ENCODE measurements at places on chromosomes 1 and 21. TPM values are rescaled to one million over a fixed set of nuclear protein-coding genes. Genes with fewer than 3 reads are reported as not detected.
A peak's percentile ranks its signal among the peaks of the same experiment; 100 is the strongest.

DNA sequence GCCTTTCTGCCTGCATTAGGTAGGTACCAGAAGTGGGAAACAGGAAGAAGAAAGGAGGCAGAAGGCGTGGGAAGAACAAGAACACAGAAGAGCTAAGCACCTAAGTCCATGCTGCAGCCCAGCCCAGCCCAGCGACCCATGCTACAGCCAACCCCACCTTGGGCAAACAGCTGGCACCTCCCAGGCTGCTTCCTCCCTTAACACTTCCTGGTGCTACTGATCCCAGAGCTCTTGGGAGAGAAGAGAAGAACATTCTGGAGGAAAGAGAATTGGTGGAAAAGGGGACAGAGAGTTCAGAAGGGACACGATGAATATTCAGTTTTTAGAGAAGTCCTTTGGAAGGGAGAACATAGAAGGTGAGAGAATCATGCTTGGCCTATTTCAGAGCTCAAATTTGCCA is 28.5 kb downstream of the PLEKHA6 start:
- no peak for DNase-seq

DNA sequence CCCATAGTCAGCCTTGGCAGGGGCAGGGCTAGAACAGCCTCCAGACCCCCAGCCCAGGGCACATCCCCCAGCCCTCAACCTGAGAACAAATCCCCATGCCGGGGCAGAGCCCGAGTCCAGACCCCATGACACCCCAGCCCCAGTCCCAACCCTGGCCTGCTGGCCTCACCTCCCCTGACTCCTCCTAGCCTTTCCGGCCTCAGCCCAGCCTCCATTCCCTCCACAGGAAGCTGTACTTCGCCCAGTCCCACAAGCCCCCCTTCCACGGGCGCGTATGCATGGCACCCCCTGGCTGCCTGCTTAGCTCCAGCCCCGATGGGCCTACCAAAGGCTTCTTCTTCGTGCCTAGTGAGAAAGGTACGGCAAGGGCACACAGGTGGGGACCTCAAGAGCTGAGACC is 50.4 kb downstream of the DISP3 start:
- DNase-seq: no peak

DNA sequence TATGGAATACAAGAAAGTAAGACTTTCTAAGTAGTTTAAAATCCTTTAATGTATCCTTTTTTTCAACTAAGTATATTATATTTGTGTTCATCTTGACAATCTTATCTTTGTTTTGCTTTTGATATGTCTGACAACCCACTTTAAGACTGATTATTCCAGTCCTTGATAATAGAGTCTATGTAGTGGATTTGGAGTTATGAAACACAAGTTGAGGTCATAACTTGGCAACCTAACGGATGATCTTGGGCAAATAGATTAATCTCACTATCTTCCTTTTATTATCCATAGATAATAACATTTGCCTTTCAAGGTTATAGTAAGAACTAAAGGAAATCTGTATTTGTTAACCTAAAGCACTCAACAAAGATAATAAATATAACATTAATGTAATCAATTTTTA is 4.8 kb upstream of the GBP2 start:
- no peak for DNase-seq

- no peak for DNase-seq
Measured at GRCh38 chr1:25647863-25648262, 31.3 kb downstream of the MAN1C1 start.

DNA sequence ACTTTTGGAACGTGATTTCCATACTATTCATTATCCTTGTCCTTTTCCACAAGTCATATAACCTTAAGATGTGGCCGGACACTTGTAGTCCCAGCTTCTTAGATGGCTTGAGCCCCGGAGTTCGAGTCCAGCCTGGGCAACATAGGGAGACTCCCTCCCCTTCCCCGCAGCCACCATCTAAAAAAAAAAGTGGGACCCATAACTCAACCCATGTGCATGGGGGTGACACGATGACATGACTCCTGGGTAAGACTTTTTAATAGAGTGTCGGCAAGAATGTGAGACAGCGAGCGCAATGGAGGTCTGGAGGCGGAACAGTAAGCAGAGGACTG is 25.7 kb downstream of the MIA3 start:
- DNase-seq: peak; percentile 16

TMOD4 gene
- total RNA-seq: not detected

LCE2B gene
- total RNA-seq: not detected

SYT2 gene
- not detected for total RNA-seq

S100A8 gene
- not detected for total RNA-seq

Data from glomerular endothelial cell (primary cell).